Fibroblast of skin of scalp (primary cell): ENCODE measurements at places on chromosomes 12 and 14.

GRCh38 chr14:36747411-36748184, 85.9 kb downstream of the PAX9 start:
- DNase-seq: no peak

DNA sequence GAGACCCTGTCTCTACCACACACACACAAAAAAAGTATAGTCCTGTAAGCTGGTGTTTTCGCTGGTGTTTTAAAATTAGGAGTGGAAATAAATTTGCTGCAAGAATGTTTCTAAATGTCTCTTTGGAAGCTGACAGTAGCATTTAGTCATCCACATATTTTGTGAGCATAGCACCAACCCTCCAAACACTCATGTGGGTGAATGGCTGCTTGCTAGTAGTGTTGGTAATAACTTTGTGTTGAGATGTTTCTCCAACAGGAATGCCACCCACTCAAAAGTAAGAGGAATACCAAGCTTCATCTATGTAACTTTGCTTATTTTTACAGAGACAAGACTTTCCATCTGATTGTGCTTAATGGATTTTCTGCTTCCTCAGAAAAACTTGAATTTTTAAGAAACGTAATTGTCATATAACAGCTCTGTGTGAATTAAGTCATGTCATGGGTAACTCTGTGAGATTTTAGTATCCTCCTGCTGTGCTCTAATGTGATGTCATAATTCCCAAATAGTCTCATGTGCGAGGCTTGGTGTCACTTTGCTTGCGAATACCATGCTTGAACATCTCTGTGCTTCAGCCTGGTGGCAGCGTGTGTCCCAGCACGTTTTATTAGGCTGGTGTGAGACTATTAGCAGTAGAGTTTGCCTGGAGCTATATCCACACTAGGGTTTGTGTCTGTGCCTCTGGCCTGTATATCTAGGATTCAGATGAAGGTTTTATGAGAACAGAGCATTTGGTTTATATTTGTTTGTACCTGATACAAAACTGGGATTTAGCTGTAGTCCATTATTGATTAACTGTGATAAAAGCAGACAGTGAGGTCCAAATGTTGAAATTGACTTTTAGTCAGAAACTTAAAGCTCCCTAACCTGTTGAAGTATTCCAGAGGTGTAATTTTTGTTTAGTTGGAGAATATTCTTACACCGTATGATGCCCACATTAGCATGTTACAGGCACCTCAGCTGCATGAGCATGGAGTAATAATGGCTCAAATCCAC, 80.5 kb downstream of the FBXW8 start:
- peak; percentile 22 for DNase-seq

- no peak for DNase-seq
These were observed 28.0 kb downstream of the VPS37B start for GRCh38 chr12:122867691-122868461.

DNA sequence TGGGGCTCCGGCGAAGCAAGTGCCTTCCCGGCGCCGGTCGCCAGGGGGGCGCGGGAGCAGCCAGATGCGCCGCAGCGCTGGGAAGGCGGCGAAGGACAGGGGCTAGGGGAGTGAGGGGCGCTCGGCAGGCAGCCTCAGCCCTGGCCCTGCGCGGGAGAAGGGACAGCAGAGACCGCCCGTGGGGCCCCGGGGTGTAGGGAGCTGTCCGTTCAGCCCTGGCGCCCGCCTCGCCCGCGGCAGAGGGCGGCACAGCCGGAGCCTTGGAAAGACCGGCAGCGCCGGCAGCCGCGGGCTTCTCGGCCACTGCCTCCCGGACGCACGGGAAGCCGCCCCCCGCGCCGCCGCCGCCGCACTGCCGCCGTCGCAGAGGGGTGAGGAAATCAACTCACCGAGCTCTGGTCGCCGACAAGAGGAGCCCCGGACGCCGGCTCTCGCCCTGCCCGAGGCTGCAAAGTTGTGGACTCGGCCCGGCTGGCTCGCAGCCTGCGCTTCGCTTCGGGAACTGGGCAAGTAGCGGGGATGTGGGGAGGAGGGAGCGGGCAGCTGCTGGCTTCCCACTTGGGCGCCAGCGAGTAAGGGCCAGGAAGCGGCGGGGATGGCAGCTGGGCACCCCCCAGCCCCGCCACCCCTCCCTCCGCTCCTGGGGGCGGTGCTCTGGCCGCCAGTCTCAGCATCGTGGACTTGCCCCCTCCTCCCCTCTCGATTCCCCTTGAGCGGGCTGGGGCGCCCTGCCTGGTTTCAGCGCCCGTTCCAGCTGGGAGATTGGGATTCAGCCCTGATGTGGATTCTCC, at the start of gene ZDHHC22:
Gene ZDHHC22, minus strand, starts transcription at position 578 of the 791 bp plus-strand sequence. CDS start 2,053 bp downstream, outside the sequence.
- peak; percentile 30 for DNase-seq

DNA sequence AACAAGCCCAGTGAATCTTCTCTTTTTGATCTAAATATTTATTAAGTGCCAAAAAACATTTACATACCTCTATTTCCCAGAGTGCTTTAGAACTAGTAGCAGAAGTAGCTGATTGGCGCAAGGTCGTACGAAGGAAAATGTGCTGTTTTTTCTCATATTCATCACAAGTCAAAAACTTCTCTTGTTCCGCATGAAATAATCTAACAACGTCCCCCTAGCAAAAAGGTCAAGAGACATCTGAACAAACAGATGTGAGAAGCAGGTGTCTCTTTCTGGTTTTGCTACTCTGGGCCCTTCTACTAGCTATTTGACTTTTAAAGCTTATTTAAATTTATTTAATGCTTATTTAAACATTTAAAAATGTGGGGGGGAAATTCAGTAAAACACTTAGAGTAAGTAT, 117.8 kb downstream of the ITPR2 start:
- DNase-seq: no peak

- DNase-seq: no peak
These were observed 26.6 kb downstream of the TCHP start for GRCh38 chr12:109926488-109927210.

DNA sequence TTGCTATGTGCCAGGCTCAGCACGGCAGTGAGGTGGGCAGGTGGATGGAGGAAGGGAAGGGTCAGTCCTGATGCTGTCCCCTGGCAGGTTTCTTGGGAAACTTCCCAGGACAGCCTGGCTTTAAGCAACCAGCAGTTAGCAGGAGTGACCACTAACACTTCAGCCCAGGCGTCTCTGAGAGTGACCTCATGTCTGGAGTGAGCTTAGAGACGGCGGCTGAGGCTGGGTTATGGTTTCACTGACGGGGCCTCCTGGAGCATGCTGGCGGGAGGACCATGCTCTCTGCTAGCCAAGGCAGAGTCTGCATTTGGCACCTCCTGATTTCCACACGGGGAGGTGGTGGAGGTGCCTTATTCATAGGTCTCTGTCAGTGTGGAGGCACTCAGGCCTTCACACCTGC, 2.5 kb downstream of the HHIPL1 start:
- DNase-seq: no peak

DNA sequence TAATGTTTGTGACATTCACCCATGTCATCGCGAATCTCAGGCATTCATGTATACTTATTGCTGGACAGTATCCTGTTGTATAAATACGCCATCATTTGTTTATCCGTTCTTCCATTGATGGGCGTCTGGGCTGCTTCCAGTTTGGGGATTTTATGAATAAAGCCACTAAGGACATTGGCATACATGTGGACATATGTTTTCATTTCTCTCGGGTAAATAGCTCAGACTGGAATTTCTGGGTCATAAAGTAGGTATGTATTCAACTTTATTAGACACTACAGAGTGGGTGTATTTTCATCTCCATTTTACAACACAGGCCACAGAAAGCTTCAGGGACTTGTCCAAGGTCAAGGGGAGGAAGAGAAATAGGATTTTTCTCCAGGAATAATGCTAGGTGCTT, 48.9 kb downstream of the HRK start:
- no peak for DNase-seq

- DNase-seq: no peak
These were observed 41.9 kb upstream of the ABCC9 start for GRCh38 chr12:21983095-21983494.

DNA sequence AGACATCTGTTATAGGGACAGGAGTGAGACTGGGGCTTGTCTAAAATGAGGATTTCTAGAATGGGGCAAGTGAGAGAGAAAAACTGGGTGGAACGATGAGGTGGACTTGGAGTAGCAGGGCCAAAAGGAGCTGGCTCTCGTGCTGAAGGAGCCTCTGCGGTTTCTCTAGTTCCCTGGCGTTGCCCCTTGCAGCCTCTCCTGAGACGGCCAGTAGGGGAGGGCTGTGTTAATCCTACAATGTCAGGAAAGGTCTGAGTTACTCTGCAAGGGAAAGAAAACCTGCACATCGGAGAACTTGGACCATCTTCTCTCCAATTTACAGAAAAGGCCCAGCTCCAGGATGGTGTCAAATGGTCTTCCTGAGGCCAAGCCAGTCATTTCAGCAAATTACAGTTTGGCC, 963.8 kb upstream of the FLRT2 start:
- no peak for DNase-seq

DNA sequence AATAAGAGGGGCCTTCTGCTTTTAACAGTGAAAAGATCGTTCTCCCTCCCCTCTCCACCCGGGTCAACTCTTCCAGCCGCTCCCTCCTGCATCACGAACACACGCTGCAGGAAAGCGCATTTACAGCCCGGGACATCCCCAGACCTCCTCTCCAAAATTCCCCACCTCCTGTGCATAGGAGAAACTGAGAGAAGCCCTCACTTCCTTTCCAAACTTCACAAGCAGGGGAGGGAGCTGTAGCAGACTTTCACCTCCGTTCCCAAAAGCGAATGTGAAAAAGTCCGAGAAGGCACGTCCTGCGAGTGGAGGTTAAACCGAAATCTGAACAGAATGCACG, 513 bp downstream of the BCAT1 start:
- DNase-seq: peak; percentile 60

DNA sequence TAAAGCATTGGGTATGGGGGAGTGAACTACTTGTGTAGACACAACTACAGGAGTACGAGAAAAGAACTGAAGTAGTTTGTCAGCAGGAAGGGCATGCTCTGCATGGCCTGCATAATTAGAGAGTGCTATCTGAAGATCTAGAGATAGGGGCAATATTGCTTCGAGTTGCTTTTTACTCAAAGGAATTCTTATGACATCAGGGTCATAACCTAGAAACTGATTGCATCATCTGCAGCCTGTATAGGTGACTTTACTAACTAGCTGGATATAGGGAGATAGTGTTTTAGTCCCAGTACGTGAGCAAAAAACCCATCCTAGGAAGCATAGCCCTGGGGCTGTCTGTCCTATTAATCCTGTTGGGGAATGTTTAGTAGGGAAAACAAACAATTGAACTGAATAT, 39.8 kb downstream of the TMTC3 start:
- no peak for DNase-seq

GRCh38 chr12:48265777-48266176, 62.7 kb upstream of the OR10AD1 start:
- DNase-seq: no peak

DNA sequence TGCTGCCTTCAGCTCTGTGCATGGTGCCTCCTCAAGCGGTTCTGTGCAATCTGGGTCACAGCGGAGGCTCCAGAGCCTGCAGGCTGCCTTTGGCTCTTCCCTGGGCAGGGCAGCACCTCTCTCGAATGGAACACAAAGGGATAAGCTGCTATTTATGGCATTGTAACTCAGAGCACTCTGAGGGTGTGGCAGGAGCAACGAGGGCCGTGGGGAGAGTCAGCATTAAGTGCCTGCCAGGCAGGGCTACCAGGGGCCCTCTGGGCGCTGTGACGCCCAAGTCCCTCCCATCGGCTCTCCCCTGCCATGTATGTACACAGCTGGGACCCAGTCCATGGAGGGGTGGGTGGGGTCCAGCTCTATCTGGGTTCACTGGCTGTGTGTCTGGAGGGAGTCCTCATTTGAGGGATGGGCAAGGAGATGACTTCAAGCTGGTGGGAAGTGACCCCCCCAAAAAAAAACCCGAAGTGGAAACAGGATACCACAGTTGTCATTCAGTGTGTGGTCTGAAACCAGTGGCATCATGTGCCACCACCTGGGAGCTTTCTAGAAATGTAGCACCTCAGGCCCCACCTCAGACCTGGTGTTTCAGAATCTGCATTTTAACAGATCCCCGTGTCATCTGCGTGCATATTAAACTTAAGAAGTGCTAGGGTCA, 44.0 kb upstream of the OAS1 start:
- DNase-seq: no peak

DNA sequence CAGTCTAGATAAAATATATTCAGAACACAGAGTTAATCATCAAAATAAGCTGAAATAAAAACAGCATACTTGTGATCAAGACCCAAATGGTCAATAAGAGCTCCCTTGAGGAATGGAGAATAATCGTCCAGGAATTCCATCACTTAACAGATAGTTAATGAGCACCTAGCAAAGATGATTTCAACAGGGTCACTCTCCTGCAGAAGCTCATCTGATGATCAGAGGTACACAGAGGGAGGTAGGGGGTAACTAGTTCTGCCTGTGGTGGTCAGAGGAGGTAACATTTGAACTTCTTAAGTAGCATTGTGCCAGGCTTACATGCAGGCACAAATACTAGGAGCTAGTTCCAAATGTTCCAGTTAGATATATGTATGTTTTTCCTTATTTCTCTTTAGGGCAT, 9.5 kb downstream of the MED13L start:
- DNase-seq: no peak

DNA sequence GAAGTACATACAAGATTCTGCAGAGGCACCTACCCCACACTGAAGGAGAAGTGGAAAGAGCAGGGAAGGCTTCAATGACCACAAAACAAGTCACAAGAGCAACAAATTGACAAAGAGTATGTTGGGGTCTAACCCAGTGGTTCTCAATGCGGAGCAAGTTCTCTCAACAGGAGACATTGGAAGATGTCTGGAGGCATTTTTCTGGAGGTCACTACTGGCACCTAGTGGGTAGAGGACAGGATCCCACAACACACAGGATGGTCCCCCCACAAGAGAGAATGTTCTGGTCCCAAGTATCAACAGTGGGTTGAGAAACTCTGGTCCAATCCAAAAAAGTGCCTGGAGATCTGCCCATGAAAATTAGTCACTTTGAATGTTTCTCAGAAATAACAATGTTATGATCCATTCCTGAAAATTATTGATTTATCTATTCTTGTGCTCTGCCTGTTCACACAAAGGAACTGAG, 3.4 kb downstream of the SSH1 start:
- peak; percentile 91 for DNase-seq

- peak; percentile 89 for DNase-seq
These were observed 1.6 kb downstream of the ART4 start for GRCh38 chr12:14841761-14842160.

DNA sequence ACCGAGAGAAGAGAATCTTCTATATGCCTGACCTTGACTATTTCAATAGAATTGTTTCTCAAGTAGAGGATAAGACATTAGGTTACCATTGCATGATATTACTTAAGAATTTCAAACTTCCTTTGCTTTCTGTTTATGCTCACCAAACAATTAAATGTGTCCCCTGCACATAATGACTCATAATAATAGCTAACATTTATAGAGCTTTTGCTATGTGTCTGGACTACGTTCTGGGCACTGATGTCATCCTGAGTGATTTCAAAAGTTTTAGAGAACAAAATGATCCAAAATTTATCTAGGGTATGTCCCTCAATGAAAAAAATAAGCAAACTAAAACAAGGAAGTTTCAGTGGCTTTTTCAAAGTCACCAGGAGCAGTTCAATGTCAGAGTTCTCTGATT, 38.8 kb downstream of the SLC15A5 start:
- no peak for DNase-seq

DNA sequence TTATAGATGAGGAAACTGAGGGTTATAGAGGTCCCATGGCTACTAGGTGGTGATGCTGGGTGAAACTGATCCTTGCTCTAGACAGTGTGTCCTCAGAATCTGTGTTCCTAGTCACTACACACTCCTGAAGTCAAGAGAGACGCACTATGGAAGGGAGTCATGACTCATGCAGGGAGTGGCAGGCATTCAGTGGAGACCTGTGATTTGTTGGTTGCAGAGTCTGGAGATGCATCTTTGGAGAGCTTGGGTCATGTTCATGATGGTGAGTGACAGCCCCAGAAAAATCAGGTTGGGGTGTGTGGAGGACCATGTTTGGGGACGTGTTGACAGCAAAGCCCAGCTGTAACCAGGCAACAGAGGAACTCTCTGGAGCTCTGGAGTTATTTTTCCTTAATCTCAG, 38.0 kb upstream of the FBXO21 start:
- no peak for DNase-seq
